ENCODE measurements at places on chromosomes 11 and 22.

- DNase-seq = no peak
Observed at GRCh38 chr22:42427167-42427566, 5.0 kb downstream of the NFAM1 start.

DNA sequence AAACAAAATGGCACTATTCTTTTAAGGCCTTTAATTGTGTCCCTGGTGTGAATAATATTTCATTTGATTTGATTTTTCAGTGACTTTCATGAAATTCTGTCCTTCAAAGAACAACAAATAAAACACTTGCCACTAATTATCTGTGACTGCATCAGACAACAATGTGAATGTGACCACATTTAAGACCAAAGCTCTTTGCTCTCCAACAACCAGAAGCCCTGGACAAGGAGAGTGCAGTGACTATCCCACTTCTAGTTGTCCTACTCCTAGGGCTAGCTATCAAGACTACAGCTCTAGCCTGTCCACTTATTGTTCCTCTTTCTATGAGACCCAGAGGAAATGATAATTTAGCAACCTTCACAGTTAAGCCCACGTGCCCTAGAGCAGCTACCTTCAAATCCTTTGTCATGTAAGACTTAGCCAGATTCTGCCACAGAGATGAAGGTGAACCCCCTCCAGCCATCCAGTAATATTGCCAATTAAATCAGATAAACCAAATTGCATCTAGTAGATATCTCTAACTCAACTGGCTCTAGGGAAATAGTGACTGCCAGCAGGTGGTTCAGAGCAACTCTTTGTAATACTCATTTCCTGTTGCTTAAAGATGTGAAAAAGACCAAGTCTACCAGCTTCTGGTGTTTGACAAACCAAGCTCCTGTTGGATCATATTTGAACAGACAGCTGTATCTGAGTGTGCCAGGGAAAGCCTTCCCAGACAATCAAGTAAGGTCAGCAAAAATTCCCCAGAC lies 142.6 kb upstream of the BLID start:
- no peak for DNase-seq

- DNase-seq = no peak
Observed at GRCh38 chr11:28924004-28924403, 815.8 kb downstream of the METTL15 start.

DNA sequence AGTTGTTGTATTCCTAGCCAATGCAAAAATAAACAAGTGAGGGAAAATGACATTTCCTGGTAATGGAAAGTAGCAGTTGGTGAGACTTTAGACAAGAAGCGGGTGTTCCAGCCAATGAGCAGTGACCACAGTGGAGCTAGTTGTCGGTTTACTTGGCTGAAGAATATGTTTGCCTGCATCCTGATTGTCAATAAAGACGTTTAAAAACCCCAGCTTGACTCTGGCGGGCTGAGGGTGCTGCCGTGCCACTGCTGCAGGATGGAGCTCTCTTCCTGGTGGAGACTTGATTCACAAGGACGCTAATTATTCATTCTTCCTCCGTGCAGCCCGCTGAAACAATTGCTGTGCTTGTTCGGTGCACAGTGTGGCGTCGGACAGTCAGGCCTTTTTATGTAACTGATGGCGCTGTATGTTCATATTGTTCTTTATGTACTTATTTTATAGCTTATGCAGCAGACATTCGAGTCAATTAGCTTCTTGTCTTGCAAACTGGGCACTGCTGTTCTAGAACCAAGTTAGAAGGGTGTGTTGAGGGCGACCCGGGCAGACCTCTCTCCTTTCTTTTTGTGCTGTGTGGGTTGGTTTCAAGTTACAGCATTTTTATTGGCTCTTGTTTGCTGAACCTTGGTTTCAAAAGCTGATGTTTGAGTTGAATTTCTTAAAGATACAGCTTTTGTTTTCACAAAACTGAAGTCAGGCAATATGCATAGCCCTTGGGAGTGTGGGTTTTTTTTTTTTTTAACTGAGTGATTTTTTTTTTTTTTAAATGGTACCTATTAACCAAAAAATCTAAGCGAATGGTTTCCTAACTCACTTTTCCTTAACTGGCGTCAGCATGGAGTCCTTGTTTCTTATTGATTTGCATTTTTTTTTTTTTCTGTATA lies 153.9 kb downstream of the TEAD1 start:
- peak; percentile 71 for DNase-seq

GRCh38 chr22:46162771-46163556 lies 12.6 kb downstream of the PPARA start:
- no peak for DNase-seq

DNA sequence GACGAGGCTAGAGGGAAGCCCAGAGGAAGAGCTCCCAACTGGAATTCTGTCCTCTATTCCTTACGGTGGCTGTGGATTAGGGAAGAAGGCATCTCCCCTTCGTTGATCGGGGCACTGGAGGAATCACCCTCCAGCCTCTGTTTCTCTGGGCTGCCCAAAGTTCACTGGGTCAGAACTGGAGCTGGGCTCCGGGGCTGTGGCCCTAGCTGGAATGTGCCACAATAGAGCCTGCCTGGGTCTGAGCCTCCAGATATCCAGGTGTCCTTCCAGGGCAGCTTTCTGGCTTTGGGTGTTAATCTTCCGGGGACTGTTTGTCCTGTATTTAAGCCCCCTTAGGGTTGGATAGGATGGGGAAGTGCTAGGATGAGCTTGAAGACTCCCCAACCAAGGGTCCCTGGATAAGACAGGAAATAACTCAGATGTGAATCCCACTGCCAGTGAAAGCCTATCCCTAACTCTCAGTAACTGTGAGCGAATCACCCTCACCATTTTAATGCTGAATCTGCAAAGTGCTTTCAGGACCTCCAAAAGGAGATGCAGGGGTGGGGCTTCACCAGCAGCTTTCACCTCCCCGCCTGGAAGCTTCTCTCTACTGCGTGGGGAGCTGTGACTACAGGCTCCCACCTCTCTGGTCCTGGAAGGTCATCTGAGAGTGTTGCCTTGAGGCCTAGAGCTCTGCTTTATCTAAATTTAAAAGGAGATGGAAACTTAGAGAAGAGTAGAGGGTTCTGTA lies 9.5 kb downstream of the YPEL4 start:
- no peak for DNase-seq

- DNase-seq = no peak
Observed at GRCh38 chr11:119865661-119866156, 136.7 kb upstream of the NECTIN1 start.

DNA sequence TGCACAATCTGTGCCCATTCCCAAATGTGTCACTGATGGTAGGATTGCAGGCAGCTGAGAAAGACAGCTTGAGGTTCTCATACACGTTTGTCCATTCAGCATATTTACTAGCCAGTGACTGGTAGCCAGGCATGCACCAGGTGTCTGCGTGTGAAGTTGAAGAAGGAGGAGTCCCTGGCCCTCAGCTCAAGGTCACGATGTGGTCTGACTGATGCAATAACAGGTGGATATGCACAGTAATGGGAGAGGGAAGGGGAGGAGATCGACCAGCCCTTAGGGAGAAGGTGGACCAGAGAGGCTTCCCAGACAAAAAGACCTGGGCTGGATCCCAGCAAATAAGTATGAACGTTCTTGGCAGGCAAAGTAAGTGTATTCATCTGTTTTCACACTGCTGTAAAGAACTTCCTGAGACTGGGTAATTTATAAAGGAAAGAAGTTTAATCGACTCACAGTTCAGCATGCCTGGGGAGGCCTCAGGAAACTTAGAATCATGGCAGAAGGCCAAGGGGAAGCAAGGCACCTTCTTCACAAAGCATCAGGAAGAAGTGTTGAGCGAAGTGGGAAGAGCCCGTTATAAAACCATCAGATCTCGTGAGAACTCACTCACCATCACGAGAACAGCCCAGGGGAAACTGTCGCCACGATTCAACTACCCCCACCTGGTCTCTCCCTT lies 96.0 kb downstream of the MN1 start:
- no peak for DNase-seq

- DNase-seq = no peak
Observed at GRCh38 chr11:110345743-110346142, 49.3 kb upstream of the RDX start.

GRCh38 chr11:71581826-71582225 lies 849 bp downstream of the KRTAP5-11 start:
- no peak for DNase-seq

GRCh38 chr11:59783632-59784090 lies 26.9 kb downstream of the MRPL16 start:
- DNase-seq = no peak

GRCh38 chr11:57379732-57380131 lies 1.2 kb downstream of the PRG3 start:
- no peak for DNase-seq

DNA sequence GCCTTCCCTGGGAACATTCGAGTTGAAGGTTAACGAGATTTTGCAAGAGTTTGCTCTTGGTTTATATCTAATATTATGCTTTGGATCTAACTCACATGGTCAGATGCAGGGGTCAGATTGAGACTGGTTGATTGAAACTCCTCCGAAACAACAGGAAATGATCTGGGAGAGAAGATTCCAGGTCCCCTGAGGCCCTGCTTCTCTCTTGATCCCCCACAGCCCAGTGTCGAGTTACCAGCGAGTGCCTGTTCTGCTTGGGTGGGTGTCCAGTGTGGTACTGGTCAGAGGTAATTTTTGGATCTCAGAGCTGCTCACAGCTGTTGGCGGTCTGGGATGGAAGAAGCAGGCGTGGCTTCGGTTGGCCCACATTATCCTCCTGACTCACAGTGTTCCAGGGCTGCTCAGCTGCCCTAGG lies 9.2 kb downstream of the FBLN1 start:
- DNase-seq = no peak

- no peak for DNase-seq
Observed at GRCh38 chr11:122995526-122995925, 13.9 kb upstream of the BSX start.

GRCh38 chr11:35272391-35272902 lies 133.5 kb downstream of the CD44 start:
- DNase-seq = no peak

- DNase-seq = no peak
Observed at GRCh38 chr11:16809886-16810668, 71.6 kb downstream of the C11orf58 start.

DNA sequence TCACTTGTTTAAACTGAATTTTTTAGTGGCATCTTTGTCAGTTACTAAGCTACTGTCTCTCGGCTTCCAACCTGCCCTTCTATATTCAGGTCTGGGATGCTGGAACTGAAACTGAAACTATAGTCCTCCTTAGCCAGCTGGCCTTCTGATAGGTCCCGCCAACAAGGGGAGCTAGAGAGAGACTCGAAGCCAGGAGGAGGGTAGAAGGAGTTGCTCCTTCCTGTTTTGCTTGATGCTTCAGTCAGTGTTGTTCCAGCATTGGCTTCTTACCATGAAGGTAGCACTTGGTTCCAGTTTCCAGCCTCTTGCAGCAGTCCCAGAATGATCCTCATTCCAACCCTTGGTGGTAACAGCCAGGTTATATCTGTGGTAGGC lies 32.9 kb upstream of the HORMAD2 start:
- DNase-seq = no peak

GRCh38 chr11:45852018-45852711 lies 4.9 kb downstream of the CRY2 start:
- DNase-seq = no peak

- no peak for DNase-seq
Observed at GRCh38 chr11:88631497-88631896, 294.0 kb upstream of the CTSC start.

- DNase-seq = no peak
Observed at GRCh38 chr11:103465555-103466140, 356.4 kb downstream of the DYNC2H1 start.

DNA sequence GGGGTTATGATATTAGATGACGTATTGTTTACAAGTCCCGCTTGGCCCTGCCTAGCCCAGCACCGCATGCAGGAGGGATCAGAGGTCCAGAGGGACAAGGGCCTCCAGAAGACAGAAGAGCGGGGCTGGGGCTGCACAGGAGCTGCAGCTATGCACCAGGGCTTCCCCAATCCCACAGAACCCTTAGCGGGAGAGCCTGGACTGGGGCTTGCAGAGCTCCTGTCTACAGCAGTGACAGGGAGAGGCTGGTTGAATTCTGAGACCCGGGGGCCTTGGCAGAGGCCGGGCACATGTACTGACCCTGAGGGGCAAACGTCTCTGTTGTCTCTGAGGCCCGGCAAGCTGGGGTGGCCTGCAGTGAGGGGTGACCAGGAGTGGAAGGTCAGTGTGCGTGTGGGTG lies 6.9 kb downstream of the KIAA0930 start:
- no peak for DNase-seq

- DNase-seq = no peak
Observed at GRCh38 chr22:48873191-48873520, 954.5 kb downstream of the BRD1 start.

DNA sequence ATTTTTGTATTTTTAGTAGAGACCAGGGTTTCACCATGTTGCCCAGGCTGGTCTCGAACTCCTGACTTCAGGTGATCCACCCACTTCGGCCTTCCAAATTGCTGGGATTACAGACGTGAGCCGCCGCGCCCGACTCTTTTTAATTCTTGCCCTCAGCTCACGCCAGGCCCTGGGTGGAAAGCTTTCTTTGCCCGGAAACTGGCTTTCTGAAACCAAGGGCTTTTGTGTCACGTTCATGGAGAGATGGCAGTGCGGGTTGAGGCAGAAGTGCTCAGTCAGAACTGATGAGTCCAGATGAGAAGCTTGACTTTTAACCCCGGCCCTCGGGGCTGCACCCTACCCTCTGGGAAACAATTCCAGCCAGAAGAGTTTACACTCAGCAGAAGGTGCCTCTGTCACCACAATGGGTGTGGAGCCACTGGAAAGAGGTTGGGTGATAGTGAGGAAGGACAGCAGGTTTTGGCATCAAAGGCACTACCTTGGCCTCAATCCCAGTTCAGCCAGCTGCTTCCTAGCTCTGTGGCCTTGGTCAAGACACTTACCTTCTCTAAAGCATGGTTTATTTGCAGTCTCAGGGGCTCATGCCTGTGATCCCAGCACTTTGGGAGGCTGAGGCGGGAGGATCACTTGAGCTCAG lies 890 bp upstream of the ARFGAP3 start:
- DNase-seq = no peak

DNA sequence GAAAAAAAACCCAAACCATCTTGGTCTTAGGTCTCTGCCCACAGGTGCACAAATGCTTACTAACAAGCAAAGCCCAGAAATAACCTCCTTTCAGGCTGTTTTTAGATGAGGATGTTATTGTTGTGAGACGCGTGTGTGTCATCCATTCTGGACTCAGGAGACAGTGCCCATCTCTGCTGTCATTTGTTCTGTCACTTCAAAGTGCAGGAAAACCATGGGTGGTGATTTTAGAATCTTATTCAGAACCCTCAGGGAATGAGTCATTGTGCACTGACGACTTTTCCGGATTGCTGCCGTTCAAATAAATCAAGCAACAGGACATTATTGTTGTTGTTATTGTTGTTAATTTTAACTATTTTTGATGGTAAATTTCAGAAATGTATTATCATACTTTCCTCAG lies 110.3 kb downstream of the LRRC32 start:
- DNase-seq = no peak

- no peak for DNase-seq
Observed at GRCh38 chr22:32829451-32829851, 27.9 kb downstream of the TIMP3 start.

Measured in NCI-H187 treated with DMSO at 0.1 percent for 48 hours (cell line).